ENCODE measurements at places on chromosomes 13 and 19. TPM values are rescaled to one million over a fixed set of nuclear protein-coding genes. Genes with fewer than 3 reads are reported as not detected.

The DIS3 gene
- total RNA-seq = 6.4 TPM

The SOX21 gene
- total RNA-seq = not detected

The GPR18 gene
- not detected for total RNA-seq

The FCGBP gene
- 9.2 TPM for total RNA-seq

The HIPK4 gene
- total RNA-seq = not detected

The DAND5 gene
- total RNA-seq = 0.23 TPM

The MRPS31 gene
- 6.2 TPM for total RNA-seq

The BRCA2 gene
- total RNA-seq = 1.1 TPM

GRCh38 chr13:90926459-90926858 is 421.0 kb upstream of the MIR17HG start:
- no peaks in the 10 kb centered on the region for H3K36me3 ChIP-seq
- H3K4me1 ChIP-seq = no peaks in the 10 kb centered on the region
- H3K4me3 ChIP-seq = no peak overlapping the region

DNA sequence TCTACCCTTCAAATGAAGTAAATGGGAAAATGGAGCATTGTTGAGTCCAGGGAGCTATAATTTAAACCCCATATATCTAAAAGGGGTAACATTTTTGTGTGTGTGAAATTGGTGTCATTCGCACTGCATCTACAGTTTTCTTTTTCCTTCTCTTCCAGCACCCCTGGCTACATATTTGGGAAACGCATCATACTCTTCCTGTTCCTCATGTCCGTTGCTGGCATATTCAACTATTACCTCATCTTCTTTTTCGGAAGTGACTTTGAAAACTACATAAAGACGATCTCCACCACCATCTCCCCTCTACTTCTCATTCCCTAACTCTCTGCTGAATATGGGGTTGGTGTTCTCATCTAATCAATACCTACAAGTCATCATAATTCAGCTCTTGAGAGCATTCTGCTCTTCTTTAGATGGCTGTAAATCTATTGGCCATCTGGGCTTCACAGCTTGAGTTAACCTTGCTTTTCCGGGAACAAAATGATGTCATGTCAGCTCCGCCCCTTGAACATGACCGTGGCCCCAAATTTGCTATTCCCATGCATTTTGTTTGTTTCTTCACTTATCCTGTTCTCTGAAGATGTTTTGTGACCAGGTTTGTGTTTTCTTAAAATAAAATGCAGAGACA is 28.6 kb downstream of the ALOX5AP start:
- H3K4me3 ChIP-seq = no peak overlapping the region
- no peak overlapping the region for H3K27ac ChIP-seq
- no peaks in the 10 kb centered on the region for H3K27me3 ChIP-seq
- no peaks in the 10 kb centered on the region for H3K36me3 ChIP-seq
- H3K4me1 ChIP-seq = no peaks in the 10 kb centered on the region
- no peak for DNase-seq

DNA sequence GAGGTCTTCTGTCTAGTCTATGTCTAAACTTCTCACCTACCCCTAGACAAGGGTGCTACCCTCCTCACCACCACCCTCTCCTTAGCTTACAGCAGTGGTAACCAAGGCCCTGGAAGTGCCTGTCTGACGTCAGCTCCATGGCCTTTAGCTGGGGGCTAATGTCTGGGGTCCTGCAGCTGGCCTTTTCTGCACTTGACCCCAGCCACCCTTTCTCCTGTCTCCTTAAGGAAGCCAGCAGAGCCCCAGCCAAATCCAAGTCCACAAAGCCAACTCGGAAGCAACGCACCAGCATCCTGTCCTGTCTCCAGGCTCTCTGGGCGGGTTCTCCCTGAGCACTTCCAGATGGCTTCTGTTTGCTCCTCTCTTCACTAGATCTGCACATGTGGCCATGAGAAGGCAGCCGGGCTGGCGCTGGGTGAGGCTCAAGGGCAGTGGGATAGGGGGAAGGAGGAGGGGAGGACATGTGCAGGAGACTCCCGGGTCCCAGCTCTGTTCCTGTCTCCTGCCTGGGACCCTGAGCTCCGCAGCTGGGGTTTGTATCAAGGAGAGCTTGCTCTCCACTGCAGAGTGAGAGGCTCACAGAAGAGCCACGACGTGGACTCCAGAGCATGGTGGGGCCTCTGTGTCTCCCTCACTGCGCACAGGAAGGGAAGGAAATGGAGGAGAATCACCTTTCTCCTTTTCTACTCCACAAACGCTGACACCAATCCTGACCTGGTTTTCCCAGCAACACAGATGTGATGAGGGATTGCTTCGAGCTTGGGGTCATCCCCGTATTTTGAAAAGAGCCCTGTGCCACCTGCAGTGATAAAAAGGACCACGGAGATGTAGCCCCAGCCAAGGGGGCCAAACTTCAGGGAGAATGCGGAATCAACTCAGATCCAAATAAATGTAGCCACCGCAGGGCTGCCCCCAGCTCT is 204.2 kb downstream of the USP12 start:
- DNase-seq = peak; percentile 40
- no peaks in the 10 kb centered on the region for H3K27me3 ChIP-seq
- H3K27ac ChIP-seq = no peak overlapping the region
- H3K4me1 ChIP-seq = peaks cover 67% of the 10 kb centered on the region

DNA sequence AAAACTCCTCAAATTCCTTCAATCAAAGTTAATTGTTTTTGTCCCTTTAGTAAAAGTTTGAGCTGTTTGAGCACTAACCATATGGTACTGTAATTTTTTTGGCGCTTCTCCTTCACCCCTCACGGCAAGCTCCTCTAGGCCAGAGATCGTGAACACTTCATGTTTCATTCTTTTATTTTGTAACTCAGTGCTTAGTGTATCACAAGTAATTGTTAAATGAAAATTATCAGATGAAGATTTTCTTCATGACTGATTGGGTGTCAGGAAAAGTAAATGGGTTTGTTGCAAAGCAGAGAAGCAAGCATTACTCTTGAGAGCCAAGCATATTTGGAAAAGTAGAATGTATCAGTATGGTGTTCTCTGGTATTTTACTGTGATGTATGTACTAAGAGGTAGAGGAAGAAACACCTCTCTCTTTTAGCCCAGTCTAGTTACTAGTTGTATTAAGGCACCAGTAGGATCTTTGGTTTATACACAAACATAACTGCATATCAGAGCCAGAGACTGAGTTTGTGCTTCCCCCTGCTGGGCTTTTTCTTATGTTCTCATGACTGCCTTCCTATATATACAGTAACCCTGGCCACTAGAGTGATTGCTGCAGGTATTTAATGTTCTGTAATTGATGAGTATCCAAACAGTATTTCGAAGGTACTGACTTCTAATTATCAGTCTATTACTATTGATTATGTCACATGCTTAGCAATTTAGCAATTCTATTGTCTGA is 202.3 kb upstream of the KLHL1 start:
- H3K4me1 ChIP-seq = no peaks in the 10 kb centered on the region
- DNase-seq = no peak
- H3K27ac ChIP-seq = no peak overlapping the region
- no peaks in the 10 kb centered on the region for H3K27me3 ChIP-seq
- no peaks in the 10 kb centered on the region for H3K36me3 ChIP-seq

- DNase-seq = peak; percentile 95
- H3K36me3 ChIP-seq = no peaks in the 10 kb centered on the region
- H3K4me1 ChIP-seq = no peaks in the 10 kb centered on the region
These were observed 4.5 kb upstream of the ARHGAP35 start for GRCh38 chr19:46856062-46857022.

- peaks cover 23% of the 10 kb centered on the region for H3K4me1 ChIP-seq
- peak overlapping the region; percentile 98 for H3K27ac ChIP-seq
- no peaks in the 10 kb centered on the region for H3K36me3 ChIP-seq
- peak overlapping the region; percentile 92 for H3K4me3 ChIP-seq
These were observed 870 bp downstream of the ZNF44 start for GRCh38 chr19:12293777-12294248.

DNA sequence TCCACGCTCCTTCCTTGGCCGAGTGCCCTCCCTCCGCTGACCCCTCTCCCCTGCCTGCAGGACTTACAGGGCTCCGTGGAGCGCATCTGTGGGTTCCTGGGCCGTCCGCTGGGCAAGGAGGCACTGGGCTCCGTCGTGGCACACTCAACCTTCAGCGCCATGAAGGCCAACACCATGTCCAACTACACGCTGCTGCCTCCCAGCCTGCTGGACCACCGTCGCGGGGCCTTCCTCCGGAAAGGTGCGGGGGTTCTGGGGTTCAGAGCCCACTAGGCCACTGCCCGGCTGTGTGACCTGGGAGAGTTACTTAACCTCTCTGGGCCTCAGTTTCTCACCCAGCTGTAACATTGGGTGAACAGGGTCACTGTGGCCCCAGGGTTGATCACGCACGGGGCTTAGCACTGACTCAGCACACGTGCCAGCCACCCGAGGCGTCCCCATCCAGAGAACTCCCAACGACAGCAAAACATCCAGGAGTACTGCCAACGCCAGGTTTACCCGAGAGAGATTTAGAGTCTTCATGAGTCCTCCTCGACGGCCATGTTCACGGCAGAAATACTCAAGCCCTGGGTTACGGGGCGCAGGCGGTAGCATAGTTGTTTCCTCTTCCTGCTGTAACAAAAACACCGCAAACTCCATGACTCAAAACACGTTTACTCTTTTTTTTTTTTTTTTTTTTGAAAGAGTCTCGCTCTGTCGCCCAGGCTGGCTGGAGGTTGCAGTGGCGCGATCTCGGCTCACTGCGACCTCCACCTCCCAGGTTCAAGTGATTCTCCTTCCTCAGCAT is 9.7 kb upstream of the SPACA4 start:
- H3K27ac ChIP-seq = no peak overlapping the region
- no peak overlapping the region for H3K4me3 ChIP-seq
- no peaks in the 10 kb centered on the region for H3K4me1 ChIP-seq
- no peaks in the 10 kb centered on the region for H3K36me3 ChIP-seq
- no peaks in the 10 kb centered on the region for H3K27me3 ChIP-seq

- H3K4me1 ChIP-seq = no peaks in the 10 kb centered on the region
- H3K4me3 ChIP-seq = no peak overlapping the region
- H3K27me3 ChIP-seq = no peaks in the 10 kb centered on the region
- no peaks in the 10 kb centered on the region for H3K36me3 ChIP-seq
- no peak for DNase-seq
These were observed 137.2 kb upstream of the DACH1 start for GRCh38 chr13:72004246-72004645.

DNA sequence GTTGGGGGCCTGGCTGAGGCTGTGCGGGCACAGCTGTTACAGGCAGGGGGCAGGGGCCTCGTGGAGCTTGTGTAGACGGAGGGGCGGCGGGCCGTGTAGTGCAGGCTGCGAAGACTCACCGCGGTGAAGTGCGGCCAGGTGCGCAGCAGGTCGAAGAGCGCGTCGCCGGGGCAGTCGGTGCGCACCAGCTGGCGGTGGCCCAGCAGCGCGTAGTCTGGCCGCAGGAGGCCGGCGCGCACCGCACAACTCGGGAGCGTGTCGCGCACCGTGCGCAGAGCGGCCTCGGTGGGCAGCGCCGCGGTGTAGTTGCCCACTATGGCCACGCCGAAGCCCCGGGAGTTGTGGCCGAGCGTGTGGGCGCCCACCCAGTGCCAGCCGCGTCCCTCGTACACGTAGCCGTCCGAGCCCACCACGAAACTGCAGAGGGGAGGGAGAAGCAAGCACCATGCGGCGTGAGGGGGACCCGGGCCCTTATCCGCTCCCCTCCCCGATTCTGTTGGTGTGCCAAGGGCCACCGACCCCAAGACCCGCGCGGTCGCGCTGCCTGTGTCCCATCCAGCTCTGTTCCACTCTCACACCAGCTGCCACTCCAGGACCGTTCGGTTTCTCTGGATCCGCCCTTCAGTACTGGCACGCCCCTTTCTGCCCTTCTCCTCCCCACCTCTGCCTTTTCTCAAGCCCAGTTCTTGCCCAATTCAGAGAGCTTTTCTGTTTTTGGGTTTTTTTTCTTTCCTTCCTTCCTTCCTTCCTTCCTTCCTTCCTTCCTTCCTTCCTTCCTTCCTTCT is 5.4 kb upstream of the RASAL3 start:
- no peaks in the 10 kb centered on the region for H3K27me3 ChIP-seq
- no peak for DNase-seq
- no peaks in the 10 kb centered on the region for H3K36me3 ChIP-seq
- H3K4me3 ChIP-seq = peak overlapping the region; percentile 6
- no peak overlapping the region for H3K27ac ChIP-seq

DNA sequence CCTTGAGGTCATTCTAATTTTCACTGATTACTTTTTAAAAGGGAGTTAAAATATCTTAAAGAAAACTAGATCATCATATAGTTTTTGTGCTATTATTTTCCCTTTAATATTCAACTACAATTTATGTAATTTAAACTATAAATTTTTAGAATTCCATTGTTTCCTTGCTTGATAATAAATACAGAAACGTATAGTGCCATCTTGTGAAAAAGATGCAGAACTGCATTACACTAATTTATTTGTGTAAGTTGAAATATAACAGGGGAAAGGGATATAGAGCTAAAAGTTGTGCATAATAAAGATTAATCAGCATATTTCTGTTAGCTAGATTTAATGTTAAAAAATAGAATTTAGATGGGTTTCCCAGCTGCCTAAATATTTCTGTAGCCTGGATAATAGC is 61.5 kb upstream of the TDRD3 start:
- H3K27ac ChIP-seq = no peak overlapping the region
- no peaks in the 10 kb centered on the region for H3K4me1 ChIP-seq
- H3K27me3 ChIP-seq = no peaks in the 10 kb centered on the region
- H3K36me3 ChIP-seq = no peaks in the 10 kb centered on the region
- no peak for DNase-seq

DNA sequence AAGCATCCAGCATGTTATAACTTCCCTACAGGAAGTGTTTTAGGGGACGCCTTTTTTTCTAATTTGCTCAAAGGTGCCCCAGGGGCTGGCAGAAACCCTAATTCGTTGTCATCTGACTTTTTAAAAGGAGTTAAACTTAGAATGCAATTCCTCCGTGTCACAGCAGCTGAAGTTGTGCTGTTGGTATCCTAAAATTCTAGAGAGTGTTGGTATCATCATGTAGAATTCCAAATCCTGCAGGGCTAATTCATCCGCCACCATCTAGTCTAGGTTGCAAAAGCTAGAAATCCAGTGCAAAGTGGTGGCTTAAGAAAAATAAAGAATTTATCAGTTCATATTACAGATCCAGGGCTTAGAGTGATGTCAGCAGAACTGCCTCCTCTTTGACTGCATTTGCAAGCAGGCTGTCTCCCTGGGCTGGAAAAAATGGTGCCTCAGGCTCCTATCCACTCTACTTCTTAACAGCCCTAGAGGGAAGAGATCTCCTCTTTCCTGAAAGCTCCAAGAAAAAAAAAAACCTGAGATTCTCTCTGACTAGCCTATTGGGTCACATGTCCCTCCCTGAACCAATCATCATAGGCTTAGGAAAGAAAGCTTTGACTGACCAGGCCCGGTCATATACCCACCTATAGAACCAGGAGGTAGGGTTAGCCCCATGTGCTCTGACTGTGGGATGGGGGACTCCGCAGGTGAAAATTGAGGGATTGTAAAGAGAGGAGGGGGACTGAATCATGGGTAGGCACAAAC is 73.0 kb downstream of the MAP4K1 start:
- no peaks in the 10 kb centered on the region for H3K27me3 ChIP-seq
- no peak overlapping the region for H3K4me3 ChIP-seq
- H3K27ac ChIP-seq = no peak overlapping the region
- DNase-seq = no peak

GRCh38 chr13:63206461-63206860 is 1790.8 kb upstream of the PCDH20 start:
- no peak overlapping the region for H3K4me3 ChIP-seq
- H3K27me3 ChIP-seq = no peaks in the 10 kb centered on the region
- H3K4me1 ChIP-seq = no peaks in the 10 kb centered on the region
- no peak overlapping the region for H3K27ac ChIP-seq
- DNase-seq = no peak

GRCh38 chr19:33606556-33606955 is 15.2 kb upstream of the CHST8 start:
- H3K4me1 ChIP-seq = no peaks in the 10 kb centered on the region
- H3K27ac ChIP-seq = no peak overlapping the region
- H3K36me3 ChIP-seq = no peaks in the 10 kb centered on the region
- no peak for DNase-seq
- H3K27me3 ChIP-seq = no peaks in the 10 kb centered on the region

GRCh38 chr13:19169991-19170390 is 11.6 kb downstream of the TUBA3C start:
- H3K4me3 ChIP-seq = no peak overlapping the region
- peak; percentile 20 for DNase-seq
- H3K27me3 ChIP-seq = no peaks in the 10 kb centered on the region
- no peaks in the 10 kb centered on the region for H3K4me1 ChIP-seq
- H3K27ac ChIP-seq = no peak overlapping the region

All from pancreas (tissue), 10 donors.